ENCODE measurements at places on chromosomes 3 and 15. TPM values are rescaled to one million over a fixed set of nuclear protein-coding genes. Genes with fewer than 3 reads are reported as not detected.

The TM4SF1 gene
- polyA plus RNA-seq, result 103 TPM

The SI gene
- 0.01 TPM for polyA plus RNA-seq

The LINGO1 gene
- polyA plus RNA-seq, result 3.6 TPM

The CPN2 gene
- polyA plus RNA-seq, result not detected

The CA12 gene
- polyA plus RNA-seq, result 0.16 TPM

The TJP1 gene
- 67.9 TPM for polyA plus RNA-seq
